ENCODE measurements at places on chromosomes 6 and 20. TPM values are rescaled to one million over a fixed set of nuclear protein-coding genes. Genes with fewer than 3 reads are reported as not detected.

Gene EGFL8
- total RNA-seq, result 0.82 TPM

Gene IP6K3
- 1.3 TPM for total RNA-seq

Gene SLCO4A1
- total RNA-seq, result 14.1 TPM

Gene RSPH4A
- 0.15 TPM for total RNA-seq

Gene STMN3
- total RNA-seq, result 7.7 TPM

Gene PCED1A
- total RNA-seq, result 25.6 TPM

Gene CDSN
- total RNA-seq, result 0.05 TPM

Gene TTLL9
- total RNA-seq, result 0.12 TPM

Gene C20orf96
- 11.4 TPM for total RNA-seq

Gene UST
- 3.9 TPM for total RNA-seq

Gene OOEP
- not detected for total RNA-seq

Gene PRICKLE4
- 0.64 TPM for total RNA-seq

Gene TSHZ2
- total RNA-seq, result not detected

Gene ZNF341
- total RNA-seq, result 2.6 TPM

Measured in A549 treated with Mapracorat at 1 μM for 4 hours (cell line).